Left cardiac atrium (tissue), 4 donors: ENCODE measurements at places on chromosomes 16 and 17.

DNA sequence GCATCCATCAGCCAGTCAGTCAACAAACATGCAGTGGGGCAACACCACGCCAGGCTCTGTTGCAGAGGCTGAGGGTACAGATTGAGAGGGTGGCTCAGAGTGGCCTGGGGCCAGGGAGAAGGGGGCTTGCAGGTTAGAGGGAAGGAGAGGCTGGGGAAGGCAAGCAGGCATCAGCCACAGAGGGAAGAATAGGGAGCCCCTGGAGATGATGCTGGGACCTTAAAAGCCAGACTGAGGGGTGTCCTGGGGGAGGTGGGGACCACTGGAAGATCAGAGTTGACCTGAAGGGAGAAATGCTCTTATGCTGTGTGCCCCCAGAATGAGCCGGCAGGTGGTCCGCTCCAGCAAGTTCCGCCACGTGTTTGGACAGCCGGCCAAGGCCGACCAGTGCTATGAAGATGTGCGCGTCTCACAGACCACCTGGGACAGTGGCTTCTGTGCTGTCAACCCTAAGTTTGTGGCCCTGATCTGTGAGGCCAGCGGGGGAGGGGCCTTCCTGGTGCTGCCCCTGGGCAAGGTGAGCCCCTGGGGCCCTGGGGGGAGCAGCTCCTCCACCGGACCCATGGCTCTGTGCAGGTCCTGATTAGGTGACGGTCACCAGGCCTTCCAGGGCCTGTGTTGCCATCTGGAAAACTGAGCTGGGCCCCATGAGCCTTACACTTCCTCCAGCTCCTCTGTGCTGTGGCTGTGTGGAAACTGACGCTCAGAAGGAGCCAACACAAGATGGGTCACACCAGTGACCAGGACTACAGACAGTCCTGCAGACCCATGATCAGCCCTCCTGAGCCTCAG is 1.7 kb downstream of the CORO1A start:
- peak; percentile 29 for DNase-seq

DNA sequence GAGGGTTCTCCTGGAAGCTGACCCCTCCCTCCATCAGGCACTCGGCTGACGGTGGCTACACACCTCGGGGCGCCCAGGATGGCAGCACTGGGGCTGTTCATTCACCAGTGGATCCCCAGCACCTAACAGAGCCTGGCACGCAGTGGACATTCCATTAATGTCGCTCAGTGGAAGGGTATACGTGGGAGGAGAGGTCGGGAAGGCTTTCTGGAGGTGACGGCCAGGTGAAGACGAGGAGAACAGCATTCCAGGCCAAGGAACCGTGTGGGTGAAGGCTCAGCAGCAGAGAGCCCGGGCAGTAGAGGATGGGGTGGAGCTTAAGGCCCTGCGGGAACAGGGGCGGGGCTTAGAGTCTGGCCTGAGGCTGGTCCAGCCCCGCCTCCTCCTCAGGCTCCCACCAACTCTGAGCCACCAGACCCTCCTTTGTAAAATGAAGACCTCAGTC is 2.5 kb upstream of the HS3ST6 start:
- DNase-seq = no peak

GRCh38 chr17:15048381-15048780 is 216.7 kb downstream of the PMP22 start:
- DNase-seq = no peak

- DNase-seq = no peak
Observed at GRCh38 chr17:78179372-78179771, 7.5 kb downstream of the TK1 start.

DNA sequence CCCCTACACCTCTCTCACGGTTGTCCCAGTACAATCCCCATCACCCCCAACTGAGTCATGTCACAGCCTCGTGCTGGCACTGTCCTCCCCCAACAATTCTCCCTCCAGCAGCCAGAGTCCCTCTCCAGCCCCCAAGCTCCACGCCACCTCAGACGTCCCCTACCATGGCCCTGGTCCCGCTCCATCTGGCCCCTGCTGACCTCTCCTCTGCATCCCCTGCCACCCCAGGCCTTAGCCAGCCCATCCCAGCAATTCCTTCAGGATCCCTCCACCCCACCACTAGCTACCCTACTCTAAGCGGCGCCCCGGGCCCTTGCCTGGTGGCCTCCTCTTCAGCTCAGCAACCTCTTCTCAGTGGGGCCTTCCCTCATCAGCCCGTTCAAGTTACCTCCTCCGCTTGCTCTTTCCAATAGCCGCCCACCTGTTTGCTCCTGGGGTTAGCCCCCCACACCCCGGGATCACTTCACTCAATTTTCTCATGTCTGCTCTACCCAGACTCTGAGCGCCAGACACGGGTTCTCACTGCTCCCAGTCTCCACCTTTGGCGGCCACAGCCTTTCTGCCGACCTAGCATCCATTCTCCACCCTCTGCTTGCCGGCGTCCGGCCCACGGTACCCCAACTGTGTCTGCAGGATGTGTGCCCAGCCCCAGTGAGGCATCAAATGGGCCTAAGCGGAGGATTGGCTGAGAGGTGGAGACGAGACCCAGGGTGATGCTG is 92.2 kb upstream of the DNAH17 start:
- DNase-seq = no peak

DNA sequence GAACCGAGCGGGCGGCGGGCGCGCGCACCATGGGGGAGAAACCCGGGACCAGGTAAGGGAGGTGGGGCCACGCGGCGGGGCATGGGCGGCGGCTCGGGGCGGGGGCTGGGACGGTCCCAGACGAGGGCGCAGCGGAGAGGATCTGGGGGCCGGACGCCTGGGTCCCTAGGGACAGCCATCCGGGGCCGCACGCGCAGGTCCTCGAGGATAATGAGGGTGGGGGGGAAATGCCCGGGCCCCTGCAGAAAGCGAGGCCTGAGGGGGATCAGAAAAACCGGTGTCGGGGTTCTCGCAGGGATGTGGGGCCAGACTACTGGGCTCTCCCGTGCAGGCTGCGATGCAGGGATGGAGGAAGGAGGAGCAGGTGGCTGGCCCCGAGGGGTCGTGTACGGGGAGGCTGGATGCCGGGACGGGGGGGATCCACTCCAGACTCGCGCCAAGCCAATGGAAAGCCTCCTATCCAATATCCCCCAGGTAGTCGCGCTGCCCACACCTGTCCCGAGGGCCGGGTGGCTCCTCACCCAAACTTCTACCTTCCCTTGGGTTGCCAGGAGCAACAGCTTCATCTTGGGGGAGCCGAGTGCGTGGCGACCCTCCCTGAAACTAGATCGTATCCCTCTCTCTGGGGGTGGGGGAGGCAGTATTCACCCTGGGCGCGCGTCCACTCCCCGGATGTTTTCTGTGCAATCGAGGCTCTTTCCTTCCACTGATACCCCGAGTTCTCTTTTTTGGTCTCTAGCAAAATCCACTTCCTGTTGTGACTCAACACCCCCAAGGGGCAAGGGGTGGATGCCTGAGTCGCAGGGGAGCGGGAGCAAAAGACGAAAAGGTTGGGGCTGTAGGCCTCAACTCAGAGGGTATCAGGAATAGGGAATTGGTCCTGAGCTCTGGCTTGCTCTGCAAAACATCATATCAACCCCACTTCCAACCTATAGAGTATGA is 532 bp downstream of the ARRB2 start:
- peak; percentile 36 for DNase-seq

GRCh38 chr16:65172356-65172755 is 50.5 kb upstream of the CDH11 start:
- no peak for DNase-seq

GRCh38 chr16:22360963-22361659 is 13.3 kb downstream of the CDR2 start:
- no peak for DNase-seq

DNA sequence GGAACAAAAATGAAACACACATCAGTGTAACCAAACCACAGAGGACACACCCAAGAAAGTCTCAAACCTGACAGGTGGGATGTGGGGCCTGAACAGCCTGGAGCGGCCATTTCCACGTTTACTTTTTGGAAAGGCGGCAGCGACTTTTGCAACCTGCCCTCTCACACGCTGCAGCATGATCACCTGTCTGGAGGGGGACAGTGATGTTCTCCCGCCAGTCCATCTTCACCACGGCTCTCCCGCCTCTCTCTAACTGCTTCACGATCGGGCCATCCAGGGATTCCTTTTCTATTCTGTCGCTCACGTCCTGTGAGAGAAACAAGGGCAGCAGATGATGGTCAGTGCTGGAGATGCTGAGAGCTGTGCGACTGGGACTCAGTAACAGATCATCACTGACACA is 24.7 kb upstream of the ICAM2 start:
- no peak for DNase-seq

GRCh38 chr17:55444471-55445441 is 23.1 kb upstream of the MMD start:
- no peak for DNase-seq

GRCh38 chr16:85252014-85252413 is 139.7 kb upstream of the CIBAR2 start:
- no peak for DNase-seq

GRCh38 chr16:80718480-80719220 is 85.7 kb downstream of the CDYL2 start:
- DNase-seq = no peak

- DNase-seq = no peak
Observed at GRCh38 chr16:70511833-70512232, 11.5 kb downstream of the COG4 start.

GRCh38 chr17:27473190-27473747 is 17.0 kb downstream of the KSR1 start:
- DNase-seq = no peak

GRCh38 chr17:52106638-52107261 is 51.8 kb downstream of the CA10 start:
- DNase-seq = peak; percentile 31

- peak; percentile 36 for DNase-seq
Observed at GRCh38 chr17:38352245-38353085, 821 bp downstream of the SOCS7 start.

DNA sequence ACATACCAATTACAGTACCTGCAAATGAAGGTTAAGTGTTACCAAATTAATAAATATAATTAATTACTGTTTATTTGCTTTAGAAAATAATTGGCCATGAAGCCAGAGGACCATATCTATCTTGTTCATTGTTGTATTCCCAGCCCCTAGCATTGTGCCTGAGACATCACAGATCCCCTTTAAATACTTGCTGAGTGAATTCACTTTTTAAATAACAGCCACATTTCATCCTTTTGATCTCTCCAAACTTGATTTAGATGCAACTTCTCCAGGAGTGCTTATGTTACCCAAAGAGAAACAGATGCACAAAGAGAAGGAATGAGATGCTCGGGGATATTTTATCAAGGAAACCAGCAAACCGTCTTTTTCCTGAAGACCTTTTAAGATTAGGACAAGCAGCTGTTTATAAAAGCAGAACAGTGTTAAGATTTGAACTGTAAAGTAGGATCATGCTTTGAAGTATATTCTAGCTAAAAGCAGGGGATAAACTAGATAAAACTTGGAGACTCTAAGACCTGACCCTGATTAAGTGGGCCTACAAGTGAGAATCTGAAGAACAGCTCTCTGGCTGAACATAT is 66.3 kb downstream of the CHD9 start:
- no peak for DNase-seq

GRCh38 chr17:64345689-64346376 is 44.8 kb downstream of the PECAM1 start:
- no peak for DNase-seq

DNA sequence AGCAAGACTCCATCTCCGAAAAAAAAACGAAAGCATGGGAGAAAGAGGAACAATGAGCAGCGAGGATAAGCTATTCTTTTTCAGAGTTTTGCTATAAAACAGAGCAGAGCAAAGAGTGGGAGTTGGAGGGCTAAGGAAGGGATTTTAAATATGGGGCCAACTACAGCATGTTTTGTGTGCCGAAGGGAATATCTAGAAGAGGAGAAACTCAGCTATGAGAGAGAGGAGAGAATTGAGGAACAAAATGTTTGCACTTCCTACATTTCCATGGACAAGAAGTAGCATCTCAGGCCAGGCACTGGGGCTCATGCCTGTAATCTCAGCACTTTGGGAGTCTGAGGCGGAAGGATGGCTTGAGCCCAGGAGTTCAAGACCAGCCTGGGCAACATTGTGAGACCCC is 13.1 kb upstream of the GRB2 start:
- DNase-seq = no peak

DNA sequence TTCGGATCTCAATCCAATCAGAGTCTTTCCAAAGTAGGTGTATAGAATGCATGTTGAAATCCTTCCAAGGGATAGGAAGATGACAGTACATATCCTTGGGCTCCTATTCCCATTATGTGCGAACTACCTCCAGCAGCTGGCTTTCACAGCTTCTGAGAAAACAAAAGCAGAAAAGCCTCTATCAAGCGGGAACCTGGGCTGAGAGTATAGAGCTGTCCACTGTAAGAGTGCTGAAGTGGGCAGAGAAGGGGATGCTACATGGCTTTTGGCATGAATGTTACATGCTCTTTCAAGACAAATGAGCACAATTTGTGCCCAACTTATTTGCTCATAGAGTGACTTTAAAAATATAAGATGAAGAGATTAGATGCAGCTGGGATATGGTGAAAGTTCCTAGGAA is 993.5 kb downstream of the CDH8 start:
- DNase-seq = no peak

DNA sequence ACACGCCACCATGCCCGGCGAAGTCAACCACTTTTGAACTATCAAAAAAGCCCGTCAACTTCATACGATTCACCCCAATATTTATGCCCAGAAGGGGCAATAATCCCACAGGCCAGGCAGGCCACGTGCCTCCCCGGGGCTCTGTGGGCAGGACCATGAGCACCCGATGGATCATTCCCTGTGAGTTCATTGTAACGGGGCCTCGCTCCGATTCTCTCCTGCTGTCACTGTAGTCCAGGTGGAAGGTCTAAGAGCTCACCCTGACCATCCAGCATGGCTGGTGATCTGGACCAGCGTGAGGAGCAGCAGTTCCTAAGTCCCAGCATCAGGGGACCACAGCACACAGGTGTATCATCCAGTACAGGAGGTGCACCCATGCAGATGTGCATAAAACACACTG is 77.5 kb upstream of the DOC2B start:
- DNase-seq = peak; percentile 9

- DNase-seq = no peak
Observed at GRCh38 chr17:33875973-33876372, 379.1 kb upstream of the CCL2 start.
